CD4-positive, alpha-beta T cell treated with Interleukin-10 for 1 hour (primary cell): ENCODE measurements at places on chromosomes 7 and 10.

- no peak for DNase-seq
These were observed 517.4 kb upstream of the ZMIZ1 start for GRCh38 chr10:78551184-78552005.

DNA sequence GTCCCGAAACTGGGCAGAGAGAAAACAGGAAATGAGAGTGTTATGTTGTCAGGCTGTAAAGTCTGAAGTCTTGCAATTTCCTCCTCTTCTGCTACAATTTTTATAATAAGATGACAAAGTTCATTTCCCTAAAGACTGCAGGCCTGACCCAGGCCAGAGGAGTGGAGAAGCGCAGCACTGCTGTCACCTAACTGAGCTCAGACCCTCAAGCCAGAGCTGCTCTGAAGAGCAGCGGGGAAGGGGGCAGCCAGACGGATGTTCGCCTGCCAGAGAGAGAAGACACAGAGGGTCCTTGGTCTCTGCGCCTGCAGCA lies 12.6 kb upstream of the AOAH start:
- DNase-seq = no peak

DNA sequence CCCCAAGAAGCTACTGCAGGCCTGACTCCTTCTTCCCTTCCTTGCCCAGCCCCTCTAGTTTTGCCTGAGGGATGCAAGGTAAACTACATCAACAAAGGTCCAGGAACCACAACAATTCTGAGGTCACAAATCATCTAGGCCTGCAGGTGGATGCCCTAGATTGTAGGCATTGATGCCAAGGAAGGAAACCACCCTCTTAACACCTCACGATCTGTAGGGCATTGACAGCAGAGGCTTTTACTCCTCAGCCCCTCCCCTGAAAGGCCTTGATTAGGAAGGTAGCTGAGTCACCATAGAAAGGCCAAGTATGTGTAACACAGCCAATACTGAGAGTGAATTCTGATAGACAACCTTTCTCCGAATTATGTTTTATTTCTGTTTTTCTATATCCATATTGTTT lies 46.7 kb upstream of the FAM3C start:
- peak; percentile 63 for DNase-seq

DNA sequence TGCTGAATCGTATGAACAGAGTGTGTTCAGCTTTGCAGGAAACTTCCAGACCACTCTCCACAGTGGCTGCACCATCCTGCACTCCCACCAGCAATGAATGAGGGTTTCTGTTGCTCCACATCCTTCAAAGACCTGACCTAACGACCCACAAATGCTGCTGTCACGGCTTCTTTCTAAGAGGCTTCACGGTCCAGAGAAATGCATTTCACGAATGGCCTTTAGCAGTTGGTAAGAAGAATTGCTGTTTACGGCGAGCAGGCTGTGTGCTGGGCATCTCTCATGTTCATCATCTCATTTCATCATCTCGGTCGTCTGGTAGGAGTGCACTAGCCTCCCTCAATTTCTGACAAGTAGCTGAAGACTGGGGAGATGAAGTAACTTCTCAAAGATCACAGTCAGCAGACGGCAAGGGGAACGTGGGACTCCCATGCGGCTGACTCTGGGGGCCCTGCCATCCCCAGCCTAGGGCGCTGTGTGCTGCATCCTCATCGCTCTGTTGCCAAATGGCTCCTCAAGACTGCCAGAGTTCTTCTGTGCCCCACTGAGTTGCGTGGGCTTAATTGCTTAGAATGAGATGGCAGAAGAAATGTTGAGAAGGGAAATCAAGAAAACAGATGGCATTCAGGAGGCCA lies 72.9 kb downstream of the ADARB2 start:
- DNase-seq = no peak

DNA sequence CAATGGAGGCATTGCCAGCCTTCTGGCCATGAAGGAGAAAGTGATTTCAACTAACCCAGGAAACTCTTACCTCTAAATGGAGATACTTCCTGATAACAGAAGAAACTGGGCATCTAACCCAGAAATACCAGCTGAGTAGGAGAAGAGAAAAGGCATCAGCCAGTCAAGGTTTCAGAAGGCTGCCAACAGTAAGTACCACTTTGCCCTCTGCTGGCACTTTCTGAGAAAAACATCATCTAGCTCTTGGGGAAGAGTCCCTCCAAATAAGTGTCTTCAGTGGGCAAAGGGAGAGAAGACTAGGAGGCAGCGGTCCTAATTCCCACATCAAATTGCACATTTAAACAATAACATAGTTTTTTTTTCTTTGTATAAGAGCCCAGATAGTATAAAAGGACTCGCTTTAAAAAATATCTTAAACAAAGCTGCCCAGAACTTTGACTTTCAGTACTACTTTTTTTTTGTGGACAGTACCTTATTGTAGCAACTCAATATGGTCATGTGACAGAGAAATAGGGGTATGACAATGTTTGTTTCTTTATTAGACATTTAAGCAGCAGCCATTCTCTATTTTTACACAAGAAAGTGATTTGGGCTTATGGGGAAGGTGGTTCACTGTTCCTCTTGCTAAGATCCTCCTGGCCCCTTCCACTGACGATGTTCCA lies 157.3 kb downstream of the CTTNBP2 start:
- no peak for DNase-seq

- no peak for DNase-seq
These were observed 106.5 kb upstream of the INSIG1 start for GRCh38 chr7:155191137-155191536.

DNA sequence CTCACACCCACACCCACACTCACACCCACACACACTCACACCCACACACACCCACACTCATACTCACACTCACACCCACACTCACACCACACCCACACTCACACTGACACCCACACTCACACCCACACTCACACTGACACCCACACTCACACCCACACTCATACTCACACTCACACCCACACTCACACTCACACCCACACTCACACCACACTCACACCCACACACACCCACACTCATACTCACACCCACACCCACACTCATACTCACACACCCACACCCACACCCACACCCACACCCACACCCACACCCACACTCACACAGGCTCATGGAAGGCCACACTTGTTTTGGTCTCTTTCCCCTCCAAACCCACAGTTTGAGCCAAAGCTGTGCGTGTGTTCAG lies 2.9 kb downstream of the FOXI2 start:
- no peak for DNase-seq

- no peak for DNase-seq
These were observed 31.8 kb upstream of the RET start for GRCh38 chr10:43044961-43045621.

DNA sequence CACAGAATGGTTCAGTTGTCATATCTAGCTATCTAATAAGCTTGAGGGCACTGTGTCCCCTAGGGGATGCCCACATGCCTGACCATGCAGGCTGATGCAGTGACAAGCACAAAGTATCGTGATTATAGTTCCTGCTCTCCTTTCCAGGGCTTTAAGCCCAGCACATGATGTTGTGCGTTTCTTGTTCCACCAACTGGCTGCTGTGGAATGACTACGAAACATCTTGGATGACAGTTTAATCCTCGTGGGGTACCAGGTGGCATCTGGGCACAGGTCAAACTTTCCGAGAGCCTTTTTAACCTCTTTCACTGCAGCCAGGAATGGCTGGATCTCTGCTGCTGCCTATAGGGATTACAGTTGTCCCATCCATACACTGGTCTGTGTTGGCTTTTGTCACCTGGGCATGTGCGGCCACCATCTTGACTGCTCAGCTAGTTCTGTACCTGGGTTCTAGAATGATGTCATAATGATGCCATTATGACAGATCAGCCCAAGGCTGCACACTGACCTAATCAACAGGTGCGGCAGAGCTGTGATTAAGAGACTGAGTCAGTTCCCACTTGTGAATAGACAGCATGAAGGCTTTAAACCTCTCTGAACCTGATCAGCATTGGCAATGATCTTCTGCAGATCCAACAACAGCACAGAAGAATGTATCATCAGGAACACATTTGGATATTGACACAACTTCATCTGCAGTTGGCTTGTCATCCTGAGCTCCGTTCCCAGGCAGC lies 144.1 kb downstream of the DLG5 start:
- no peak for DNase-seq

- no peak for DNase-seq
These were observed 139.9 kb upstream of the AKR1E2 start for GRCh38 chr10:4685904-4686643.

- DNase-seq = no peak
These were observed 487.0 kb upstream of the FZD8 start for GRCh38 chr10:36129051-36129450.

- no peak for DNase-seq
These were observed 133.1 kb upstream of the NPVF start for GRCh38 chr7:25361387-25361786.

GRCh38 chr10:99859585-99859984 lies 77.1 kb downstream of the ABCC2 start:
- no peak for DNase-seq

DNA sequence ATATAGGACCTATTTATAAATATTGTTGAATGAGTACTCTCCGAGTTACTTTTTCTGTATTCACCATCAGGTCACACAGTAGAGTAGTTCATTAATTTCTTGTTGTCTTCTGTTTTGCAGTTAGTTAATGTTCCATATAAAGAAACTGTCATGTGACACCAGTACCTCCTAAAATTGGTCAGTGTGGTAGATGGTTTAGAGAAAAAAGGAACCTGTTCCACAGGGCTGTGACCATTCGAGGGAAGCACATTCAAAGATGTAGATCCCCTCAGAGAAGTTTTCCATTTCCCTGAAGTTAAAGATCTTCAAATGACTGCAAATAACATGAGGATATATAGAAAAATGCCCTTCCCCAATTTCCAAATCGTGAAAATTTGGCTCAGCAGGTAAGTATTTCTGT lies 45.7 kb downstream of the PRPF18 start:
- no peak for DNase-seq

DNA sequence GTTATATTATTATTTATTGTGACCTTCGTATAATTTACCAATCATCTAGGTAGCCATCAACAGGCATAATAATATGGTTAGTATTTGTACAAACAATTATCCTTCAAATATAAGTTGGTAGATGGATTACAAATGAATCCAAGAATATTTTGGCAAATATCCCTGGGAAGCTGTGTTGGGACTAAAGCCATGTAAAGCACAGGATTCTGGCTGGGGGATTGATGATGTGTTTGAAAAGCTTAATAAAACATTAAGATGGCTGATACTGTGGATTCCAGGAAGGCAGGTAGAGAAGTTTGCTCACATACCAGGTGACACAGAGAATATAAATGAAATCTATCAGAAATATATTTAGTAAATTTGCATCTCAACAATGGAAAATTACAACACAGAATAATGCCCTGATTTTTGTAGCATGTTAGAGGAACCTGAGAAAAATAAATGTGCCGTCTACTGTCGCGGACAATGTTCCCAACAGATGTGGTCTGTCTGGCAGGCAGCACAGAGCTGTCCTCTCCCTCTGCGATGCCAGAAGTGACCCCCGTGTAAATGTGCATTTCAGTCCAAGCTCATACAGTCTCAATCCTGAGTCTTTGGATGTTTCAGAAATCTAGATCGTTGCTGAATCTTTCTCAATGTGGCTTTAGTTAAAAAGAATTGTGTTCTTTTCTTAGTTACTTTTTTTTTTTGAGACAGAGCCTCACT lies 125.0 kb downstream of the TEX36 start:
- no peak for DNase-seq

- no peak for DNase-seq
These were observed at the start of gene INA for GRCh38 chr10:103276896-103277712. Gene INA, plus strand, starts transcription at chr10:103277138. Its CDS starts 74 bp downstream, at chr10:103277212.

GRCh38 chr7:99121496-99122021 lies 22.3 kb downstream of the SMURF1 start:
- DNase-seq = no peak

DNA sequence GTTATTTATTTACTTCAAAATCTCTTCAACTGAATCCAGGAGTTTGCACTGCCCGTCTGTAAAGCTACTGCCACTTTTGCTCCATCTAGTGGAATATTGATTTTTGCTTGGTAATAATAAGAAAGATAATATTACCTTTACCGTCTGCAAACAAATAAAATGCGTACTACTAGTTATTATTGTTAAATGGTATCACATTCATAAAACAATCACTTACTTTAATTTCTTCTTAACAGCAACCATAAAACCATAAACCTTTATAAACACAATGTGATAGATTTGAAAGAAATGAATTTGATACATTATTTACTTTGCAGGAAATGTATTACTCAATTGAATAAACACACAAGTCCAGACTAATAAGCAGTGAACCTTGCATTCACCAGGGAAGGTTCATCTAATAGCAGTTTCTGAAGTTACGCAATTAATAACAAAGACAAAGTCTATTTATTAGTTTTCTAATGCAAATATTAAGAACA lies 6.4 kb downstream of the AGMO start:
- DNase-seq = no peak

DNA sequence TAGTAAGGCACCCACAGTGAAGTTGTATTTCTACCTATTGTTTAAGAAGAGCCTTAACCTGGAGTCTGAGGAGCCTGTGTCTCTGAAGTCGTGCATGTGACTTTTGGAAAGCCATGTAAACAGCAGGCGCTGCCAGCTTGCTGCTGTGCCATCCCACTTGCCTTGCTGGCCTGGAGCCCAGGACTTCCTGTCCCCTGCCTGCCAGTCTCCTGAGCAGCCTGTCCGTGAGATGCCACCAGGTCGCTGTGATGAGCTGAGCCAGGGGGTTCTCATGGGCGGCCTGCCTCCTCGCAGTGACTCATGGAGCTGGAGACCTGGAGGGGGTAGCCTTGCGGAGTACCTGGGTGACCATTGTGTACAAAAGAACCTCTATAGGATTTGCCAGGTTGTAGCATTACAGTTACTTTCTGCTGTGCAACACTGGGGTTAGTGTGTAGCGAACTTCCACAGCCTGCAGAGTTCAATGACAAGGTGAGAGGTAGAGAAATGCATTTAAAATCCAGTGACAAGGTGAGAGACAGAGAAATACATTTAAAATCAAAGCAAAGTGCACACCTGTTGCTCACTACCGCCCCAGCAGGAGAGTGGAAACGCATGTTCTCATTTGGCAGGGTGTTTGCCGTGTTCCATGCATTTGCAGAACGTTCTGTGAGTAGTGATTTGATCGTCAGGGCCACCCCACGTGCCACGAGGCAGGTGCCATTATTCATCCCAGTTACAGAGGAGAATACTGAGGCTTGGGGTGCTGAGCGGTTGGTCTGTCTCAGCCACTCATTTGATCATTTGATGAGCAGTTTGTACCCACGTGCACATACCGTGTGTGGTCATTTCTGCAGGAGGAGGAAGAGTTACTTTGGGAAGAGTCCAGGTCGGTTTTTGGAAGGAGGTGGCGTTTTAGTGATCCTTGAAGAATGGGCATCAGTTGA lies 36.6 kb upstream of the BHLHA15 start:
- no peak for DNase-seq

GRCh38 chr10:75544386-75544785 lies 113.0 kb downstream of the LRMDA start:
- DNase-seq = no peak
